Naive thymus-derived CD8-positive, alpha-beta T cell (primary cell): ENCODE measurements at places on chromosomes 6 and 20. TPM values are rescaled to one million over a fixed set of nuclear protein-coding genes. Genes with fewer than 3 reads are reported as not detected.

SNAP25 gene
- total RNA-seq, result not detected

GRCh38 chr20:31915491-31916280 lies 36.2 kb downstream of the PDRG1 start:
- H3K4me3 ChIP-seq, result no peak overlapping the region
- H3K27ac ChIP-seq, result no peak overlapping the region
- peaks cover 10% of the 10 kb centered on the region for H3K27me3 ChIP-seq
- H3K36me3 ChIP-seq, result no peaks in the 10 kb centered on the region

- no peak overlapping the region for H3K4me3 ChIP-seq
- peak; percentile 4 for DNase-seq
- peaks cover 4% of the 10 kb centered on the region for H3K36me3 ChIP-seq
- H3K4me1 ChIP-seq, result peaks cover 28% of the 10 kb centered on the region
- H3K27ac ChIP-seq, result no peak overlapping the region
Observed at GRCh38 chr6:167056370-167056769, 57.2 kb downstream of the CEP43 start.

DNA sequence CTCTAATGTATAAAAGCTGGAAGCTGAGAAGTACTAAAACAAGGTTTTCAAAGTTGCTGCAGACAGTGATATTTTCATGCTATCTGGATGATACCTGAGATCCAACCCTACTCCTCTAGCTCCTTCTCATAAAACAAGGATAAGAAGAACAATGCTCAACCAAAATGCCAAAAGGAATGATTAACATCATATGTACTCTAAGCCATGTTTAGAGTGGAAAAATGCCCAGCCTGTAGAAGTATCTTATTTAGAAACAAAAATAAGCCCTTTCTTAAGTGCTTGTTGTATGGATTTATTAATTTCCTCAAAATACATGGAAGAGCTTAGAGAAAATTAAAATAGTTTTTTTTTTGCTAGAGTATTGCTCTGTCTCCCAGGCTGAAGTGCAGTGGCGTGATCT lies 23.7 kb downstream of the ECHDC1 start:
- H3K4me3 ChIP-seq, result no peak overlapping the region
- no peak overlapping the region for H3K27ac ChIP-seq
- no peak for DNase-seq
- peaks cover 68% of the 10 kb centered on the region for H3K36me3 ChIP-seq
- H3K4me1 ChIP-seq, result peaks cover 8% of the 10 kb centered on the region
- no peaks in the 10 kb centered on the region for H3K27me3 ChIP-seq

DNA sequence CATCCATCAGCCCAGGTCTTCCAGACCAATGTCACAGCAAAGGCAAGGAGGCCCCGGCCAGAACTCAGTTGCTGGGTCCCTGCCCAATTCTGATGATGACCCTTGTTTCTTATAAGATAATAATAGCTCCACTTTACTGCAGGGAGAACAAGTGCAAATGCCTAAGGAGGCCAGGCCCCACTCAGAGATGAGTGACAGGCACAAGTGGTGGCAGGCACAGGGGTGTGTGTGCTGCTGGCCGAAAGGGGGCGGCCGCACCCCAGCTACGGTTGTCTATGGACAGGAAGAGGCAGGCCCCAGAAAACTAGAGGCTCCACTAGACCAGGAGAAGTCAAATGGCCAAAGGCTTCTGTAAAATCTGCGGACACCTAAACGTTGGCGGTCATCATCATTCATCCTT lies 28.6 kb downstream of the GNAS-AS1 start:
- peaks cover 6% of the 10 kb centered on the region for H3K36me3 ChIP-seq
- H3K4me1 ChIP-seq, result peaks cover 8% of the 10 kb centered on the region
- no peaks in the 10 kb centered on the region for H3K27me3 ChIP-seq
- no peak for DNase-seq
- H3K27ac ChIP-seq, result no peak overlapping the region
- H3K4me3 ChIP-seq, result no peak overlapping the region

DNA sequence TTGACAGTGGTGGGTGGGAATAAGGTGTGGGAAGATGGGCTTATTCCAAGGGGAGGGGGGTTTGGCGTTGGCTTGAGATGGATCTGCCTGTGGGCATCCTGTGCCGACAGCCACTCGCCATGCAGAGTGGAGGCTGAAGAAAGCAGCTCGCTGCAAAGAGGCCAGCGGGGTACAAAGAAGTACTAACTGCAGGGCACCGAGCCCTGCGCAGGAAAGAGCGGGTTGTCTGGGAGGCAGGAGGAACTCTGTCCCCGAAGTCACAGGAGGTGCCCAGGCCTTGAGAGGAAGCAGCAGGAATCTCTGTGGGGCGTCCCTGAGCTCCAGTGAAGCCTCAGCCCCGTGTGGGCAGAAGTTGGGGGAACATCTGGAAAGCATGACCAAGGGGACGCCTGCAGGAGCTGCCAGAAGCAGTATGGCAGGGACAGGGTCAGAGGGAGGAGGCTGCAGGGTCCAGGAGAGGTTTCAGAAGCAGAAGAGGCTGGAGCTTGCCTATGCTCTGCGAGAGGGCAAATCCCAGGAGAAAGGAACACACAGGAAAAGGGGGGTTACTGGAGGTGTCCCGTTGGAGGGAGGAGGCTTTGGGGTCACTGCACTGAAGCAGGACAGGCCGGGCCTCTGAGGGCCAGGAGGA lies 77.2 kb downstream of the THBS2 start:
- DNase-seq, result no peak
- no peaks in the 10 kb centered on the region for H3K36me3 ChIP-seq
- peaks cover 20% of the 10 kb centered on the region for H3K27me3 ChIP-seq
- no peaks in the 10 kb centered on the region for H3K4me1 ChIP-seq

GRCh38 chr6:161677188-161677587 lies 403.3 kb upstream of the AGPAT4 start:
- DNase-seq, result no peak

DNA sequence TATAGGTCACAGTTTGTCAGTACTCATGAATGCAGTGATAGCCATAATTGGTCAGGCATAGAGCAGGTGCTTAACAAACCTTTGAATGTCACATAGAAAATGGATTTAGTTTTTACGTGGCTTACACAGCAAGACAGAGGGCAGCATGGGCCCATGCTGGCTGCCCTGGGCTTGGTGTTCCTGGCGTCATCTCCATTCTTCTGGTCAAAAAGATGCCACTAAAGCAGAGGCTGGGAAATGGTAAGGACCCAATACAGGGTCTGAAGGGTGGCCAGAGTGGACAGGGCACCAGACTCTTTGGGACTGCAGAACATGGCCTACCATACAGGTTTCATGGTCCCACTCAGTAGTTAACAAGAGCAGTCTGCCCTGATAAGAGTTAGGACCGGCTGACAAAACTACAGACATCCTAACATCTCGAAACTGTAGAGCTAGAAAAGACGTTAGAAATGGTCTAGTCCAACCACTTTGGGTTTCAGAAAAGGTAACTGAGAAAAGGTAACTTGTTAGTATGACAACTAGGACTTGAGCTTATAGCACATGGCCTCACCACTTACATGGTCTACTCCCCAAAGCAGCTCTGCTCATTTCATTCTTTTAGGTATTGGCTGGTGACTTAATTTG lies 22.6 kb downstream of the HEBP2 start:
- DNase-seq, result no peak
- peaks cover 5% of the 10 kb centered on the region for H3K27me3 ChIP-seq
- peaks cover 6% of the 10 kb centered on the region for H3K4me1 ChIP-seq
- no peaks in the 10 kb centered on the region for H3K36me3 ChIP-seq
